ENCODE measurements at places on chromosomes 4 and X. TPM values are rescaled to one million over a fixed set of nuclear protein-coding genes. Genes with fewer than 3 reads are reported as not detected.

LANCL3 gene
- 2.6 TPM for total RNA-seq

HTN1 gene
- total RNA-seq: not detected

GRCh38 chrX:13933352-13933751 is 96.3 kb downstream of the GEMIN8 start:
- ATAC-seq: peak; percentile 59

GRCh38 chr4:118738090-118738489 is 52.9 kb downstream of the METTL14 start:
- ATAC-seq: no peak

DNA sequence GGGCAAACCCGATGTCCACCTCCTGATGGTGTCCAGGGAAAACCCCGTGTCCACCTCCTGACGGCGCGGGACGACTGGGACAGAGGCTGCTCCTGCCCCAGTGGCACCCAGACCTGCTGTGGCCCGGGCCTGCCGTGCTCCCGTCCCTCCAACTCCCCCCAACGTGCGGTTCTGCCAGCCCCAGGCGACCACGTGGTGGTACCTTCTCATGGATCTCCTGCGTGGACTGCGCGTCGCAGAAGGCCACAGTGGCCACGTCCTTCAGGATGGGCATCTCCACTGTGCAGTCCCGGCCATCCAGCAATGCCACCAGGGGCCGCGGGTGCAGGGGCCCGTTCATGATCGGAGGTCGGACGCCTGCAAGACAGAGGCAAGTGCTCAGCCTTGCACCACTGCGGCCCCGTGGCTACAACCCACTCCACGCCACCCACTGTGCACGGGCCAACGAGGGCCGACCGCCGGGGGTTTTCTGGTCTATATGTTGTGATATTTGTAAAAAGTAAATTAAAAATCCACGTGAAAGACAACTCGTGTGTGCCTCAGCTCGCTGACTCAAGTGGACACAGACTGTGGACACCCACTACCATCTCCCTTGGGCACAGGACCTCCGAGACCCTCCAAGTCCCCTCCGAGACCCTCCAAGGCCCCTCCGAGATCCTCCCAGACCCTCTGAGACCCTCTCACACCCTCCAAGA is 10.8 kb downstream of the CTBP1 start:
- ATAC-seq: no peak

GCNA gene
- total RNA-seq: 0.68 TPM

DNA sequence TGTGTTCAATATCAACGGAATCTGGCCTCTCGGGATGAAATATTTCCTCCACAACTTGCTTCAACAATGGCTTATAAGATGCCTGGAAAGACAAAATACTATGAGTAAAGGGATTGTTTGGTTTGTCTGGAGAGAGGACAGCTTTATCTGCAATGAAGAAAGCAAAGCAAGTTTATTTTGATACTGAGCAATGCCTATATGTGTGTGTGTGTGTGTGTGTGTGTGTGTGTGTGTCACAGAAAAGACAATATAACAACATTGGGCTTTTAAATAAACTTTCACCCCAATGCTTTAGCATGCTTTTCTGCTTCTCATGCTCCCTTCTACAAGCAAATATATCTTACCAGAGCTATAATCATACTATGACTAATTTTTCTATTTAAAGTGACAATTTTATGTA is 45.4 kb downstream of the RASL11B start:
- no peak for ATAC-seq

DNA sequence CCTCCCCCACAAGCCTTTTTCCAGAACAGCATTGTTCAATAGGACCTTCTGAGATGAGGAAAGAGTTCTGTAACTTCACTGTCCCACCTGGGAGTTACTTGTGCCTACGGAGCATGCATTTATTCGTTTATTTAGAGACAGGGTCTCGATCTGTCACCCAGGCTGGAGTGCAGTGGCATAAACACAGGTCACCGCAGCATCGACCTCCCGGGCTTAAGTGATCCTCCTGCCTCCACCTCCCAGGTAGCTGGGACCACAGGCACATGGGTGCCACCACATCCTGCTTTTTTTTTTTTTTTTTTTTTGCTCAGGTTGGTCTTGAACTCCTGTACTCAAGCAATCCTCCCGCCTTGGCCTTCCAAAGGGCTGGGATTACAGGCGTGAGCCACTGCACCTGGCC is 2.9 kb downstream of the MAP3K15 start:
- ATAC-seq: no peak

FGG gene
- 0.64 TPM for total RNA-seq

GRCh38 chr4:154254999-154255398 is 236.6 kb downstream of the DCHS2 start:
- ATAC-seq: no peak

- no peak for ATAC-seq
Measured at GRCh38 chr4:3819210-3819919, 53.2 kb downstream of the ADRA2C start.

FAM114A1 gene
- 33.2 TPM for total RNA-seq

DNA sequence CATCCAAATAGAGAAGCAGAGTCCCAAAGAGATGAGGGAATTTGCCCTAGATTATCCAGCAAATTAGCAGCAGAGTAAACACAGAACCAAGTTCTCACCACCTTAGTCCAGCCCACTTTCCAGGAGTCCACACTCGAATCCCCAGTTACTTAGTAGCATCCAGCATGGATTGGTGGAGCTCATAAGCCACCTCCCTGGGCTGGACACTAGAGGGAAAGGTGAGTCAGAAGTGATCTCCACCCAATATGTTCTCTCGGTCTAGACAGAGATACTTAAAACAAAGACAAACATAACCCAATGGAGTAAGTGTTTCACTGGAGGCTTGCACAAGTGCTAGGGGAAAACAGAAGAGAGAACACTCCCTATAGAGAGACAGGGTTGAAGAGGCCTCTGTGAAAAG is 105.1 kb upstream of the CPEB2 start:
- ATAC-seq: peak; percentile 95

DNA sequence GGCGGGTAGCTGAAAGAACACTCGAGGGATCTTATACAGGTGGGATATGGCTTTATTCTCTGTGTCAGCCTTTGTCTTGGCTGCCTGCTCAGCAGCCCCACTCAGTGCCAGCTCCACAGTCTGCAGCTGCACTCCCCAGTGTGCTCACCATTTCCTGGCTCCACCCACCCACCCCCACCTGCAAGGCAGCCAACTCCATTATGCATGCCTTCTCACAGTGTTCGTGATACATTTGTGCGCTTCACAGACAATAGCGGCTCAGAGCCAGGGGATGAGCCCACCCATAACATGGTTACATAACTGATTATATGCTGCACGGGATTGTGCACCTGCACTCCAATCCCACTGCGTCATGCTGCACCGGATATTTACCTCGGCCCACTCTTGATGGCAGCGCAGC is 8.8 kb upstream of the TMEM128 start:
- no peak for ATAC-seq

RHOXF2 gene
- not detected for total RNA-seq

ERAS gene
- not detected for total RNA-seq

DNA sequence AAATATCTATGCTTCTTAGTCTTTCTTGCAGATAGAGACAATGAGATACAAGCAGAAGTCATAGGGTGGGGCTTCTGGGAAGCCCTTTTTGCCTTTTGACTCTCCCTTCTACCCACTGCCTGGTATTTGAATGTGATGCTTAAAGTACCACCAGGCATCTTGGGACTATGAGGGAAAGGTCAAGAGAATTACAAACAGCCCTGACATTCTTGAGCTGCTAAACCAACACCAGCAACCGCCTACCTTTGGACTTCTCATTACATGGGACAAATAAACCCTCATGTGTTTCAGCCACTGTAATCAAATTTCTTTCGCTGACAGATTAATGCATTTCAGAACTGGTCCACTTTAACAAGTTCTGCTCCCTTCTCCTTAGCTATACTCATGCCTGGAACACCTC is 112.8 kb downstream of the LUZP4 start:
- no peak for ATAC-seq

GRCh38 chrX:146887020-146887419 is 72.5 kb upstream of the CXorf51A start:
- ATAC-seq: no peak

ZCCHC18 gene
- not detected for total RNA-seq

GABRE gene
- 27.5 TPM for total RNA-seq

TECRL gene
- not detected for total RNA-seq

GRCh38 chr4:24683116-24683515 is 98.8 kb upstream of the DHX15 start:
- ATAC-seq: no peak

GRCh38 chr4:6329478-6330383 is 60.1 kb downstream of the WFS1 start:
- no peak for ATAC-seq

PLP1 gene
- 0.04 TPM for total RNA-seq

VSIG1 gene
- 0.48 TPM for total RNA-seq

DNA sequence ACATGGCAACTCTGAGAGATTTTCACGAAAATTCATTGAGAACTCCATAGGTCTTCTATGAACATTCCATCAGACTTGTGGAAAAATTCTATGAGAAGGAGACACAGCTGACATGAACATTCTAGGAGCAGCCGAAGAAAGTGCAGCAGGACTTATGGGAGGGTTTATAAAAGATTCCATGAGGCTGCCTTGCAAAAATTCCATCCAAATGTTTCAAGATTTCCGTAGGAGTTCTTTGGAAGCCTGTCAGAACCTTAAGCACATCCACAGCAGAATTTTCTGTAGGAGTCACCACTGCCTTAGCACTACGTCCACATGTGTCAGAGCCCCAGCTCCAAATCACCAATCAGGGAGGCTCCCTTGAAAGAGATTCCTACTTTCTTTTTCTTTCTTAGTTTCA is 67.0 kb upstream of the MSX1 start:
- ATAC-seq: no peak

DNA sequence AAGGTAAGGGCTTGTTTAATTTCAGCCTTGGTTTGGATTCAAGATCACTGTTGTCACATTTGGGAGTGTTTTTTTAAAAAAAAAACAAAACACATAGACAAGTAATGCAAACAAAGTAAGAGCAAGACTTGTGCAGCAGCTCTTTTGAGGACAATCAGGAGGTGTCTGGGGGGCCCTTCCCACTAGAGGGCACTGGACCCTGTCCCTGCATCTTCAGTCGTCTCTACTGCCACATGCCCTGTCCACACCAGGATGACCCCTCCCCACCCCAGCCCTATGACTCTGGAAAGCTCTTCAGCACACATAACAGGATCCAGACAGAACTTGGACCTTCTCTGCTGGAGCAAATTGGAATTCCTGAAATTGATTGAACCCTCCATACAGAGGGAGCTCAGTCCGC is 71.0 kb downstream of the USP46 start:
- peak; percentile 48 for ATAC-seq

Data from esophagus mucosa (tissue), 1 donor.